Stimulated activated CD4-positive, alpha-beta T cell treated with anti-CD3 and anti-CD28 coated beads, Interleukin-12 subunit alpha, Interleukin-12 subunit beta, amount 100 ng/mL, for 4 hours (primary cell): ENCODE measurements at places on chromosomes 13 and 19.

- DNase-seq, result peak; percentile 86
These were observed at the start of gene UPF3A for GRCh38 chr13:114281351-114282040. Gene UPF3A (plus strand): TSS chr13:114281601. CDS start chr13:114281640, 39 bp downstream.

DNA sequence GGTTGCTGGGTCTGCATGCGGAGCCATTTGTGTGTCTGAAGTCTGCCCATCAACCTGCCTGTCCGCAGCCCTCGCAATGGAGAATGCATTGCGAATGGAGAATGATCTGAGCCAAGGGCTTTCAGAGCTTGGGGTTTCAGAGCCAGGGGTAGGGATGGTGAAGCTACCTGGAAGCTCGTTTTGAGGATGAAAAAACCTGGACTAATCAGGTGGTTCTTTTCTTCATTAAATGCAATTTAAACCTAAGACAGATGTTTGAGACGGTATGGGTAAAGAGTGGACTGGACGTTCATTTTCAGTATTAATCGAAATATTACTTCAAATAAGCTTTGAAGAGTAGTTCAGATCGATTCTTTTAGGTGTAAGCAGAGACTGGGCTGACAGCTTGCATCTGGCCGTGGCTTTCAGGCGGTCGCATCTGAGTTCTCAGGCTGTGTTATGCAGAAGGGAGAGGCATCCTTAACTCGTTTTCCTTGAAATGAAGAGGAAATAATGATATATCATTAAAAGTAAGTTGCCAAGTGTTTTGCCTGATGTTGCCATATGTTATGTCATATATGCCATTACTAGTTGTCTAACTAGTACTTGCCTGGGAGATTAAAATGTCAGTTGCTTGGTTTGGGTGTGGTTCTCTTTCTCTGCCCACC is 801 bp downstream of the MCF2L start:
- DNase-seq, result no peak

DNA sequence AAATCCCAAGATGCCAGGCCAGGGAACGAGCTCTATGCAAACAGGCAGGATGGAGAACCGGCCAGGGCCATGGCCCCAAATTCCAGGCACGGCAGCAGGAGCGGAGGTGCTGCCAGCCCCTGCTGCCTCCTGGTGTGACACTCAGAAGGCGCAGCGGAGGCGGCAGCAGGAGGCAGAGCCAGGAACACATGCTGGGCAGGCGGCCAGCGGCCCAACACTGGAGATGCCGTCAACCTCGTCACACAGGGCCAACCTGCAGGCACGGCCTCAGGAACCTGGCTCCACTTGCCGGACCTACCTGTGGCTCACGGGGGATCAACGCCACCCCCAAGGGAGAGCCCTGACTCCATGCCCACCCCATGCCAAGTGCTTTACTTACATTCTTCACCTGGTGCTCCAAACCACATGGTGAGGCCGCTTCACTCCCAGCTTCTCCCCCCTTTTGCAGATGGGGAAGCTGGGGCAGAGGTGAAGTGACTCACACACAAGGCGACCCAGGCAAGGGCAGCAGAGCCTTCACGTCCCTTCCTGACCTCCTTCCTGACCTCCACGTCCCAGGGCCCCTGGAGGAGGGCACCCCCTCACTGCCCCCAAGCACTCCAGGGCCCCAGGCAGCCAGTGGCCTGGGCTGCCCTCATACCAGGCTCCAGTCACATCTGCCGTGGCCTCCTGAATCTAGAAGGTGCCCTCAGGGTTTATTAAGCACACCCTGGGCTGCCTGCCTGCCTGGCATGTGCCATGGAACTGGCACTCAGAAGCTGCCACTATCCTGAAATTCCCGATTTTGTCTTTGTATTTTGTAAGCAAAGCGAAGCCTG is 43.5 kb downstream of the GGACT start:
- DNase-seq, result no peak

DNA sequence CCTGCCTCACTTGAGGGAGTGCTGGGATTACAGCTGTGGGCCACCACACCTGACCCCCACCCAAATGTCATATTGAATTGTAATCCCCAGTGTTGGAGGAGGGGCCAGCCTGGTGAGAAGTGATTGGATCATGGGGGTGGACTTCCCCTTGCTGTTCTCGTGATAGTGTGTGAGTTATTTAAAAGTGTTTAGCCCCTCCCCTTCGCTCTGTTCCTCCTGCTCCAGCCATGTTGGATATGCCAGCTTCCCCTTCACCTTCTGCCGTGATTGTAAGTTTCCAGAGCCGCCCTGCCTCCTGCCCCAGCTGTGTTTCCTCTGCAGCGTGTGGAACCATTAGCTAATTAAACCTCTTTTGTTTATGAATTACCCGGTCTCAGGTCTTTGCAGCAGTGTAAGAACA is 13.7 kb downstream of the CHAMP1 start:
- DNase-seq, result no peak

- no peak for DNase-seq
These were observed 12.7 kb upstream of the ZNF431 start for GRCh38 chr19:21128901-21129698.
